ENCODE measurements at places on chromosomes 12 and 14. TPM values are rescaled to one million over a fixed set of nuclear protein-coding genes. Genes with fewer than 3 reads are reported as not detected.

Gene BATF
- 187 TPM for total RNA-seq

Gene RNF10
- 177 TPM for total RNA-seq

Gene KRT84
- not detected for total RNA-seq

Gene CYP27B1
- total RNA-seq: 6.6 TPM

Gene CCDC177
- total RNA-seq: not detected

Gene CD69
- 127 TPM for total RNA-seq

- DNase-seq: no peak
Measured at GRCh38 chr12:63869656-63870055, 25.2 kb downstream of the SRGAP1 start.

DNA sequence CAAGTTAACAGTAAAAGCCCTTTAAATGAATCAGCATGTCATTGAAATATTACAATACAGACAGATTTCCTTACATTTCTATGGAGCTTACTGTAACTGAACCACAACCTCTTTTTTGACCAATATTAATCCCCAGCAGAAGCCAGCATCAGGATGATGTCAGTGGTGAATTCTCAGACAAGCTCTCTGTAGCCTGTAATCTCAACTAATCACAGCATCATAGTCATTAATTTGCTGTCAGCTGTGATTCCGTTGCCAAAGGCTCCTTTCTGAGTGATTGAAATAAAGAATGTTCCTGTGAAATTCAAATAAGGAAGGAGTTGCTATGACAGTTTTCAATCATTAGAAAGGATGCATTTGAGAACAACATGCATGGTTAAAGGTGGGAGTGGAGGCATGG is 323.1 kb downstream of the PDZRN4 start:
- no peak for DNase-seq

DNA sequence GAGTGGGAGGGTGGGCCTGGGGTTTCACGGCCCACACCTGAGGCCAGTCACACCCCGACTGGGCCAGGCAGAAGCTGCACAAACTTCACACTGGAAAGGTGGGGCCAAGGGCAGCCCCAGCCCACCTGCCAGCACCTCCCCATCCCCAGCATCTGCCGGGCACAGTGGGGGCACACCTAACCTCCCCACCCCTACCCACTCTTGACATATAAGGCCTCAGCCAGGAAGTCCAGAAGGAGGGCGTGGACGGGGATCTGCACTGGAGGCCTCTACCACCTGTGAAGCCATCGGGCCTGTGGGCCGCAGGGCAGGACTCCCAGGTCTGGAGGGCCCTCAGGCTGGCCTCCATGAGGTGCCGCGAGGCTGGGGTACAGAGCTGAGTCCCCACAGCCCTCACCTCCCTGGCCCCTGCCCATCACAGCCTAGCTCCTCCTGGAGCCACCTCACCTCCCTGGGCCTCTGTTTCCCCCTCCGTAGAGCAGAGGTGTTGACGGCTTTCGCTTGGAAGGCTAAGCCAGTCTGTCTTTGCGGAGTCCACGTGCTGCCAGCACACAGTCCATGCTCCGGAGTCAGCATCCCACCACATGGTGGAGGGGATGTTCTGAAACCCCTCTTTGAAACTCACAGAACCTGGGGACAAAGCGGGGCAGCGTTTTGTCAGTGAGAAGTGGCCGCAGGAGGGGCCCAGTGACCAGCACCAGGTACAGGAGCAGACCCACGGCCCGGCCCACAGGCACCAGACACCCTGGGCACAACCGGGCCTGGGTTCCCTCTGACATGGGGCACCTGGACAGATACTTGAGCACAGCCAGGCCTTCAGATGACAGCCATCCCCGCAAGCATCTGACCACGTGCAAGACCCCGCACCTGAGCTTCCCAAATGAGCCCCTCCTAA is 38.2 kb upstream of the INF2 start:
- DNase-seq: no peak

- DNase-seq: no peak
Measured at GRCh38 chr12:124780752-124781685, 82.6 kb downstream of the SCARB1 start.

DNA sequence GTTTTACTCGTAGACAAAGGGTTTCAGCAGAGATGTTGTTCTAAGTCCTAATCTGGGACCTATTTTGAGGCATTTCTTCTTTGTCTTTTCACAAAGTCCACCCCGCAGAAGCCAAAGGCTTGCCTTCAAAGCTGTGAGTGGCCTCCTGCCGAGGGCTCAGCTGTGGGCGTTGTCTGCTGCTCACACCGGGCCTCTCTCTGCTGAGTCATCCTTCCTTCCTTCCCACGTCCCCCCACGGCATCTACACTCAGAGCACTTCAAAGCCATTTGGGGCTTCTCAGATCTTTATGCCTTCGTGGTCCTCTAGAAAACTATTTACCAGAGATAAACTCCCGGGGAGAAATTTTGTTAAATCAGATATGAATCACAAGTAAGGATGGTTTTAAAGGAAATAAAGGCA is 115.9 kb upstream of the TMPO start:
- DNase-seq: peak; percentile 80

Data from activated CD4-positive, alpha-beta T cell treated with anti-CD3 and anti-CD28 coated beads for 36 hours (primary cell).